ENCODE measurements at places on chromosomes 12 and 14.

DNA sequence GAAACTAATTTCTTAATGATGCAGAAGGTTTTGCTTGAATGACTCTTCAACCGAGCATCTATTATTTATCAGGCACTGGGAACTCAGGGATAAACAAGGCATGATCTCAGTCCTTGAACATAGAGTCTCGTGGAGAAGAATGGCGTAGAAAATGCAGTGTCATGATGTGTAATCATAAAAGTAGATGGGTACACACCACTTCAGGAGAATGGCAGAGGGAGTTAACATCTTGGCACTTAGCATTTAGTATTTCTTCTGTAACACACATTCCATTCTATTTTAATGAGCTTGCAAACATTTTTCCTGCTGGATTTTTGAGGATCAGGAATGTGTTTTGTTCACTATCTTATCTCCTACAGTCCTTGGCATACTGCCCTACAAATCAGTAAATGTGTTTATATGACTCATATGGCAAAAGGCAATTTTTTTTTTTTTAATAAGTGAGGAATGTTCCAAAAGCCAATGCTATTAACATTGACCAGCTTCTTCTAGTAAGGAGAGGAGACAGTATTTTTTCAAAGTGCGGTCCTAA is 3.8 kb downstream of the TXNRD1 start:
- H3K4me3 ChIP-seq, result no peak overlapping the region
- H3K36me3 ChIP-seq, result no peaks in the 10 kb centered on the region
- DNase-seq, result no peak

DNA sequence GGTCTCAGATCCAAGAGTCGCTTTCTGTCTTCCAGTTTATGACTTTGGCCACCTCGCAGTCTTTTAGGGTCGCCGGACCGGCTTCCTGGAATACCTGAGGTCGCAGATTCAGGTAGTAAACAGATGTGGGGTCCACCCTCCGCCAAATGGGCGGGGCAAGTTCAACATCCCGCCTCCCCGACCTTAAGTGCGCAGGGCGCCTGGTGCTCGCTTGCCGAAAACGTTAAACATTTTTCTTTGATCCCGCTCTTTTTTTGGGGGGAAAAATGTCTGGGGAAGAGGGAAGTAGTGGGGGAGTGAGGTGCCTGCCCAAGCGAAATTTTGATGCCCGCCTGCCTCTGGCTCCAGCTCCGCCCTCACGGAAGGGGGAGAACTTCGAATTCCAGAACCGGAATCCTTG is 73.9 kb upstream of the TBX5 start:
- no peak for DNase-seq
- H3K36me3 ChIP-seq, result no peaks in the 10 kb centered on the region
- H3K27me3 ChIP-seq, result peaks cover 56% of the 10 kb centered on the region
- H3K4me1 ChIP-seq, result peaks cover 8% of the 10 kb centered on the region
- H3K27ac ChIP-seq, result no peak overlapping the region

GRCh38 chr12:99736760-99737269 is 89.3 kb downstream of the GARIN6 start:
- H3K27ac ChIP-seq, result no peak overlapping the region
- H3K27me3 ChIP-seq, result no peaks in the 10 kb centered on the region
- H3K36me3 ChIP-seq, result no peaks in the 10 kb centered on the region
- H3K4me1 ChIP-seq, result no peaks in the 10 kb centered on the region

DNA sequence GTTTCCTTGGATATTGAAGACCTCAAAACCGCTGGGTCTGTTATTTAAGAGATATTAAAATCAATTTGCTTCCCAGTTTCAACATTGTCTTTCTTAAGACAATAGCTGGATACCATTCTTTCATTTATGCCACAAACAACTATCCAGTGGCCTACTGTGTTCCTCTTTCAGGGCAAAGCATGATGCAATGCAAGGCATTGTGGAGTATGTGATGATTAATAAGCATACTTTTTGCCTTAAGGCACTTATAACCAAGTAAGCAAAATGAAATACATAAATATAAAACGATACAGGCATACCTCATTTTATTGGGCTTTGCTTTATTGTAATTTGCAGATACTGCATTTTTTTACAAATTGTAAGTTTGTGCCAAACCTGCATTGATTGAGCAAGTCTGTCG is 45.5 kb downstream of the SCN8A start:
- H3K27ac ChIP-seq, result no peak overlapping the region
- no peak overlapping the region for H3K4me3 ChIP-seq
- no peaks in the 10 kb centered on the region for H3K36me3 ChIP-seq

GRCh38 chr14:21199611-21200560 is 44.0 kb upstream of the OR5AU1 start:
- no peak for DNase-seq
- H3K4me1 ChIP-seq, result no peaks in the 10 kb centered on the region
- H3K27ac ChIP-seq, result no peak overlapping the region
- no peak overlapping the region for H3K4me3 ChIP-seq
- H3K27me3 ChIP-seq, result peaks cover 15% of the 10 kb centered on the region

DNA sequence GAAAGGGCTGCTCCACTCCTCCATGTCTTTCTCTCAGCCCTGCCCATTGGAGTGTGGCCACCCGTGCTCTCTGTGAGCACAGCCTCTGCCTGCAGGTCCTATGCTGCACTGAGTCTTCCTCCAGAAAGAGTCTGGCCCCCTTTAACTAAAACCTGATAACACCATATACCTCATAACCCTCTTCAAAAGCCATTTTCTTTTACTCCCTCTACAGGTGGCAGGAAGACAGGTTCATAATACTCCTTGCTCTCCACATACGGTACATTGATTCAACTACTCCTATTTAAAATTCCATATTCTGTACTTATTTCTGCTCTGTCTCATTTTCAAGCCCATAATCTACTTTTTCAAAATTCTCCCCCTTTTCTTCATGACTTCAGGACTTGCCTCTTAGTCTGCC is 144.0 kb downstream of the HELB start:
- H3K36me3 ChIP-seq, result no peaks in the 10 kb centered on the region
- H3K4me3 ChIP-seq, result no peak overlapping the region
- no peak overlapping the region for H3K27ac ChIP-seq

DNA sequence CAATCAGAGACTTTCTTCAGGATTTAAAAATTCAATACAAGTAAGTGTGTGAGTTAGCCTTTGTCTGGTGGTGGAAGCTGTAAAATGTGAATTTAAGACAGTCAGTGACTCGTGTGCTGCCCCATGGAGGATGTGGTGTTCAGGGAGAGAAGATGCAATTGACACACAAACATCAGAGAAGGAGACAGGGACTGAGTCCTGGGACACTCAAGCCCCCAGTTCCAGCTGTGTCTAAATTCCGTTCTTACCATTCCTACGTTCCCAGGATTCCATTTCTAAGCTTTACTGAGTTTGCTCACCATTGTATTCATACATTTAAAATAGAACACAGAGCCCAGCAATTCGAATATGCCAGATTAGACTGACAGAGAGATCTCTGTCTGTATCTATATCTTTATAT is 67.6 kb downstream of the C12orf56 start:
- DNase-seq, result no peak
- H3K27ac ChIP-seq, result no peak overlapping the region
- H3K36me3 ChIP-seq, result no peaks in the 10 kb centered on the region
- peaks cover 5% of the 10 kb centered on the region for H3K27me3 ChIP-seq

GRCh38 chr12:94714378-94715114 is 64.2 kb upstream of the TMCC3 start:
- H3K27ac ChIP-seq, result no peak overlapping the region
- peaks cover 3% of the 10 kb centered on the region for H3K27me3 ChIP-seq
- DNase-seq, result no peak
- H3K4me1 ChIP-seq, result no peaks in the 10 kb centered on the region
- no peak overlapping the region for H3K4me3 ChIP-seq
- H3K36me3 ChIP-seq, result no peaks in the 10 kb centered on the region

- no peak overlapping the region for H3K27ac ChIP-seq
- peaks cover 29% of the 10 kb centered on the region for H3K4me1 ChIP-seq
- peaks cover 37% of the 10 kb centered on the region for H3K27me3 ChIP-seq
- H3K4me3 ChIP-seq, result peak overlapping the region; percentile 57
- DNase-seq, result peak; percentile 55
These were observed 3.0 kb upstream of the FNTB start for GRCh38 chr14:64983439-64984310.

- H3K4me3 ChIP-seq, result no peak overlapping the region
- no peak overlapping the region for H3K27ac ChIP-seq
- no peak for DNase-seq
These were observed 19.6 kb downstream of the KLRF2 start for GRCh38 chr12:9900930-9901329.

DNA sequence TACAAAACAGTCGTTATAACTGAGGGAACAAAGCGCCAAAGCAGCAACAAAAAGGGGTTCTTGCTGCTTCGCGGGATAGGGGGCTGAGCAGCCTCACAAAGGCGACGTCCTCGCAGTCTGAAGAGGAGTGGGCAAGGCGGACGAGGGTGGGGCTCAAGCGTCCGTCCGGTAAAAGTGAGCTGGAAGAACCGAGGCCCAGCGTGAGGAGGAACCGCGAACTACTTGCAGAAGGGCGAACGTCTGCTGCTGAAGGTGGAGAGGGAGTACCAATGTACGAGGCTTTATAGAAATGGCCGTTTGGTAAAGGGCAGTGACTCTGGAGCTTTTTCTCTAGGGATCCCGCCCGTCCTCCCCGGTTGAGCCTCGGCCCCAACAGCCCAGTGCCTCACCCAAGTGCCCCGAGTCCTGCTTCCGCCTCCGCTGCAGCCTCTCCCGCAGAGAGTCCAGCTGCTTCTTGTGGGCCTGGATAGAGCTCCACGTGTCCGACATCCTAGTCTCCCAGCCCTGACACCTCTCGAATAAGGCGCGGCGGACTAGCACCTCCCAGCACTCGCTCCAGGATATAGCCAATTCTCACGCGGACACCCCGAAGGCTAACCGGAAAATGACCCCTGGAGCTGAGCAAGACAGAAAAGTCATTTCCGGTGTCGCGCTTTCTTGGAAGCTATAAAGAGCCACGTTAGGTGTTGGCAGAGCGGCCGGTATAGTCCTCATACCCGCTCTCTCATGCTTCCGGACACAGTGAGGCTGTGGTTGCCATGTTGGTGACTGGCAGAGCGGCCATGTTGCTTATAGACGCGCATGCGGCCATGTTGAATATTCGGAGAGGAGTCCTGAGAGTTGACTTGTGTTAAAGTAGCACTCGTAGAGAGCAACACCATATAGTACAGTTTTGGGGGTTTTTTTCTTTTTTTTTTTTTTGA is at the start of gene METTL3:
METTL3 (minus strand) TSS at position 606 of the 923 bp plus-strand sequence; CDS start at position 489, 117 bp downstream.
- DNase-seq, result peak; percentile 97
- peaks cover 43% of the 10 kb centered on the region for H3K4me1 ChIP-seq
- peak within 1 kb of the TSS; percentile 97 for H3K4me3 ChIP-seq
- H3K27me3 ChIP-seq, result peaks cover 19% of the 10 kb centered on the region
- peak within 1 kb of the TSS; percentile 97 for H3K27ac ChIP-seq
- H3K36me3 ChIP-seq, result peaks cover 23% of the 10 kb centered on the region

- peaks cover 13% of the 10 kb centered on the region for H3K4me1 ChIP-seq
- H3K36me3 ChIP-seq, result peaks cover 21% of the 10 kb centered on the region
- DNase-seq, result no peak
- H3K27me3 ChIP-seq, result no peaks in the 10 kb centered on the region
- H3K4me3 ChIP-seq, result no peak overlapping the region
These were observed 9.0 kb downstream of the DYNC1H1 start for GRCh38 chr14:101973356-101973755.

DNA sequence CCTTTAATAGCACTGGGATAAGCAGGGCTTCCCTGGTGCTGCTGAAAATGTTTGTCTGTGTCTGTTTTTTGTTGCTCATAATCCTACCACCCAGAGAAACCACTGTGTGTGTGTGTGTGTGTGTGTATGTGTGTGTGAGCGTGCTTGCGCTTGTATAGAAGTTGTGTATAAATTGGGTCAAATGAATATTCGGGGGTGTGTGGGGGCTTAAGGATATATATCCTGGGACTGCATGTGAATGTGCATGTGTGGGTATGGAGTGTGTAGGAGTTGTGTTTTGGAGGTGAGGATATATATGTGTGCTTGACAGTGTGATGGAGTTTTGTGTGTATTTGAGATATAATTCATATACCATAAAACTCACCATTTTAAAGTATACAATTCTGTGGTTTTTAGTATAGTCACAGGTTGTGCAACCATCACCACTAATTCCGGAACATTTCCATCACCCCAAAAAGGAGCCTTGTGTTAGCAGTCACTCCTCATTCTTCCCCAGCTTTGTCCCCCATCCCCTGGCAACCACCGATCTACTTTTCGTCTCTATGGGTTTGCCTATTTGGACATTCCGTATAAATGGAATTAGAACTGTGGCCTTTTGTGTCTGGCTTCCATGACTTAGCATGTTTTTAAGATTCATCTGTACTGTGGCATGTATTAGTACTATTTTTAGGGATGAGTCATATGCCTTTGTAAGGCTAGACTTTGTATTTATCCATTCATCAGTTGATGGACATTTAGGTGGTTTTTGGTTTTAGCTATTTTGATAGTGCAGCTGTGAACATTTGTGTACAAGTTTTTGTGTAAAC is 25.6 kb downstream of the TCTN1 start:
- no peak for DNase-seq
- no peaks in the 10 kb centered on the region for H3K27me3 ChIP-seq
- H3K4me1 ChIP-seq, result peaks cover 30% of the 10 kb centered on the region
- no peak overlapping the region for H3K4me3 ChIP-seq
- no peak overlapping the region for H3K27ac ChIP-seq

- H3K4me1 ChIP-seq, result no peaks in the 10 kb centered on the region
- no peaks in the 10 kb centered on the region for H3K36me3 ChIP-seq
- H3K27me3 ChIP-seq, result no peaks in the 10 kb centered on the region
- DNase-seq, result no peak
- no peak overlapping the region for H3K27ac ChIP-seq
These were observed 1246.4 kb downstream of the SLC16A7 start for GRCh38 chr12:60842181-60842580.

DNA sequence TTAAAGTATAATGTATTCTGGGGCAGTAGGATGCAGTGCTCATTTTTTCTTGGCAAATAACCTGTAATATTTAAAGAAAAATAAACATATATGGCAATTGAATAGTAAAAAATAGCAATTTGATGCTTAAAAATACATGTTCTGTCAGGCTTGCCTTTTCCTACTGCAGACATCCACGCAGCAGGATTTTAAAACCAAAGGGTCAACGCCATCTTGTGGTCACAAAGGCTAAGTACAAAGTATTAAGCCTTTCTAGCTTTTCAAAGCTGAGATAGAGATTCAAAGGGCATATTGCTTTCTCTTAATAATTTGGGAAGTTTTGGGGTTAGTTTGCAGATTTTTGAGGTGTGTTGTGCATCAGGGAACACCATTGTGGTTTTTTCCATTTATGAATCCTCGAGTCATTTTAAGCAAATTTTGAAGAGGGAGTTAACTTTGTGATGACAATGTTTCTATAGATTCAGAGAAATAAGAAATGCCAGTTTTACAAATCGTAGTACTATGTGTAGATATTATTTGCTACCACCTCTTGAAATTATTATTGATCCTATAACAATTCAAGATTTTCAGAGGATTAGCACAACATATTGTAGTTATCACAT is 4.7 kb upstream of the CCER1 start:
- no peaks in the 10 kb centered on the region for H3K4me1 ChIP-seq
- H3K4me3 ChIP-seq, result no peak overlapping the region
- H3K27me3 ChIP-seq, result no peaks in the 10 kb centered on the region
- H3K27ac ChIP-seq, result no peak overlapping the region
- H3K36me3 ChIP-seq, result no peaks in the 10 kb centered on the region

- H3K27me3 ChIP-seq, result peaks cover 8% of the 10 kb centered on the region
- no peaks in the 10 kb centered on the region for H3K36me3 ChIP-seq
- no peak for DNase-seq
- H3K27ac ChIP-seq, result no peak overlapping the region
These were observed 34.8 kb downstream of the AMN start for GRCh38 chr14:102957222-102957621.

All from activated naive CD4-positive, alpha-beta T cell treated with anti-CD3 and anti-CD28 coated beads, Interleukin-2, amount 10 ng/mL, durations not matched to agents 7 days and 5 days (primary cell).